ENCODE measurements at places on chromosomes 6 and 20.

GRCh38 chr20:13995841-13996240 lies 525 bp downstream of the MACROD2 start:
- DNase-seq: no peak

DNA sequence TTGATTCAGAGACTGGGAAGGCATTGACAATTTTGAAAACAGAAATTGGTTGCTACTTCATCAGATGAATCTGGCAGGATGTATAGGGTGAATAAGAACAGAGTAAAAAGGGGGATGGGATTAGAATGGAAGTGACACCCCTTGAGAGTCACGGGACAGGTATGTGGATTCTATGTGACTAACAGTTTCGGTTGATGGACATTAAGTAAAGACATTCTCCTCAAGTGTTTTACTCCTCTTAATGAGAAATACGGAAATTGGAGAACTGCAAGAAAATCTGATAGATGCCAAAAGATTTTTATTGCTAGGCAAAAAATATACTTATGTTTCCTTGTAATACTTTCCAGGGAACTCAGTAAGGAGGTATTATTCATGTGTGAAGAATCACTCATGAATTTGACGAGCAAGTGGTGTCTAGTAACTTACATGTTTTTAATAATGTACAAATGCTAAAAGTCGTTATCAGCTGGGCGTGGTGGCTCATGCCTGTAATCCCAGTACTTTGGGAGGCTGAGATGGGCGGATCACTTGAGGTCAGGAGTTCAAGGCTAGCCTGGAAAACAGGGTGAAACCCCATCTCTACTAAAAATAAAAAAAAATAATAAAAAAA lies 135.8 kb downstream of the KIF16B start:
- no peak for DNase-seq

DNA sequence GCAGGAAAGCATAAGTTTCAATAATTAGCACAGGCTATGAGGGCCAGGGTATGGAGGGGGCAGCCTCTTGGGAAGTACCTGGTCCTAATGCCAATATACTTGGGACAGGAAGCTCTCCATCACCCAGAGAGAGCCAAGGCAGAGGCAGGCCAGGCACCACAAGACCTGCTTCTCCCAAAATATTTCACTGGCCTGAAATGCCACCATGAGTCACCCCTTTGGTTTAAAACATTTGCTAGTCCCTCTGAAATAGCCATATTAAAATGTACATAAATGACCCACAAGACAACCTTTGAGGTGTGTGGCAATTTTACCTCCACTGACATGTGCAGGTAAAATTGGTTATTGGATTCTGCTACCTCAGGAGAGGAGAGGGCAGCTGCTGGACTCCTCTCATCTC lies 23.4 kb upstream of the SCUBE3 start:
- no peak for DNase-seq

DNA sequence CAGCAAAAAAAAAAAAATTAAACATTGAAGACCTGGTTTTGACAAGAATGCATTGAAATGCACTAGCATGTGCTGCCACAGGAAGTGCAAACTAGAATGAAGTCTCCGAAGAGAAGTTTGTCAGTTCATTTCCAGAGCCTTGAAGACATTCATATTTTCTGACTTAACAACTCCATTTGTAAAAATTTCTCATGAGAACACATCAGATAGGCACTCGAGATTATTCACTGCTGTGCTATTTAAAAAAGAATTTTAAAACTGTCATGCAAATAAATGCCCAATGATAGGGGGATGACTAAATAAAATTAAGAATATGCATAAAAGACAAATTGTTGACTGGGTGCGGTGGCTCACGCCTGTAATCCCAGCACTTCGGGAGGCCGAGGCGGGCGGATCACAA lies 394.6 kb upstream of the JARID2 start:
- no peak for DNase-seq

DNA sequence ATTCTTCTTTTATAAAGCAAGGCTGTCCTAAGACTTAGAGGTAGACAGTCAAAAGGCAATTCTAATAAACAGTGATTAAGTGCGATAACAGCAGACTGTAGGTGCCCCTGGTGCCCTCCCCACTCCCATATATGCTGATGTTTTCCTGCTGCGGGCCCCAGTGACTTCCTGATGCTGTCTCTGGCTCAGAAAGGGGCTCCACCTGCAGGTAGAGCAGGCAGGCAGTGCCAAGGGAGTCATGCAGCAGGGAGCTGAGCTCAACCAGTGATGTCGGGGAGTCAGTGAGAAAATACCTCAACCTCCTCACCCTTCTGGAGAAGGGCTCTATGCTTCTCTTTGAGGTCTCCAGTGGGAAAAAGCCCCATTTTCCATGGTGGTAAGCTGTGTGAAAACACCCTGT lies 126.7 kb upstream of the SSTR4 start:
- DNase-seq: no peak

GRCh38 chr6:160730911-160731310 lies 28.9 kb downstream of the PLG start:
- no peak for DNase-seq

- DNase-seq: no peak
These were observed 38.2 kb downstream of the JAG1 start for GRCh38 chr20:10635476-10636208.

GRCh38 chr20:53839423-53840176 lies 230.8 kb downstream of the BCAS1 start:
- DNase-seq: peak; percentile 63

GRCh38 chr6:55713436-55713835 lies 134.4 kb upstream of the HMGCLL1 start:
- no peak for DNase-seq

DNA sequence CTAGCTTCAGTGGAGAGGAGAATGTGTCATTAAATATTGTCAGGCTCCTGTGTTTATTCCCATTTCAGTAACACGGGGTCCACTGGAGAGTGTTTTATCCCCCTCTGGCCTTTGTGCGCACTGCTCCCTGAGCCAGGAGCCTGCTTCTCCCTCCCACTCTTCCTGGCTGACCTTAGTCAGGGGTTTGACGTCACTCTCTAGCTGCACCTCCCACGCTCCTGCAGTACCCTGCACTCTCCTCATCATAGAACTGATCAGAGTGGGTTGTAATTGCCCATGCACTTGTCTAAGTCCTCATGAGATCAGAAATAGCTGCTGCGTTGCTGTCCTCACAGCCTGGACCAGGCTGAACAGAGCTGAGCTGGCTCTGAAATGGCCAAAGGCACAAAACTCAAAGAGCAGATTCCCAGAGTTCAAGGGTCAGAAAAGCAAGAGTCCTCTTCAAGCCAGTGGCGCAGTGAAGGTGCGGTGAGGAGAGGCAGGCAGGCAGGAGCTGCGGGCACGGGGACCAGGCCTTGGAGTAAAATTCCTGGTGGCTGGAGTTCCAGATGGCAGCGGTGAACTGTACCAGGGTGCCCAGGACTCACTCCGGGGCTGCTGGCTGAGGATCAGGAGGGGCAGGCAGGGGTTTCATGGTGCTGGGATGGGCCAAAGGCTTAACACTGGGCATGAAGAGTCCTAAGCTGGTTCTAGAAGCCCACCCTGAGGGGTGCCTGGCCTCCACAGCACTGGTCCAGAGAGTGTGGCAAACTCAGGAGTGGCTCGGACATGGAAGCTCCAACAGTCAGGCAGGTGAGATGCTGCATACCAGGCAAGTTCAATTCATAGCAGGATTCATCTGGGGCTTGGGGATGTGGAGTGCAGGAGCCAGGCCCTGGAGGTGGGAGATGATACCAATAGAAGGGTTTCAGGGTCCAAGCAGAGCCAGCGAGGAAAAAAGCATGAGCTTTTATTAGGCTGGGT lies 170.9 kb downstream of the SCP2D1 start:
- no peak for DNase-seq

- DNase-seq: peak; percentile 23
These were observed 94.0 kb upstream of the NHSL1 start for GRCh38 chr6:138593124-138593877.

GRCh38 chr6:33620158-33620855 lies 815 bp upstream of the ITPR3 start:
- DNase-seq: peak; percentile 30

GRCh38 chr6:38155144-38155543 lies 335.6 kb downstream of the ZFAND3 start:
- no peak for DNase-seq

DNA sequence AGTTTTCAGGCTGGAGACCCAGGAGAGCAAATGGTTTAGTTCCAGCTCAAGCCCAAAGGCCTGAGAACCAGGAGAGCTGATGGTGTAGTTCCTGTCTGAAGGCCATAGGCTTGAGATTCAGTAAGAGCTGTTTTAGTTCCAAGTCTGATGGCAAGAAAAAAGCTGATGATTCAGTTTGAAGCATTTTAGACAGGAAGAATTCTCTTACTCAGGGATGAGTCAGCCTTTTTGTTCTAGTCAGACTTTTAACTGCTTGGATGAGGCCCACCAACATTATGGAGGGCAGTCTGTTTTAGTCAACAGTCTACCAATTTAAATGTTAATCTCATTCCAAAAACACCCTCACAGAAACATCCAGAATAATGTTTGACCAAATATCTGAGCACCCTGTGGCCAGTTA lies 2.5 kb downstream of the ZSCAN26 start:
- DNase-seq: no peak

- DNase-seq: no peak
These were observed 25.3 kb upstream of the MDGA1 start for GRCh38 chr6:37723016-37723415.

DNA sequence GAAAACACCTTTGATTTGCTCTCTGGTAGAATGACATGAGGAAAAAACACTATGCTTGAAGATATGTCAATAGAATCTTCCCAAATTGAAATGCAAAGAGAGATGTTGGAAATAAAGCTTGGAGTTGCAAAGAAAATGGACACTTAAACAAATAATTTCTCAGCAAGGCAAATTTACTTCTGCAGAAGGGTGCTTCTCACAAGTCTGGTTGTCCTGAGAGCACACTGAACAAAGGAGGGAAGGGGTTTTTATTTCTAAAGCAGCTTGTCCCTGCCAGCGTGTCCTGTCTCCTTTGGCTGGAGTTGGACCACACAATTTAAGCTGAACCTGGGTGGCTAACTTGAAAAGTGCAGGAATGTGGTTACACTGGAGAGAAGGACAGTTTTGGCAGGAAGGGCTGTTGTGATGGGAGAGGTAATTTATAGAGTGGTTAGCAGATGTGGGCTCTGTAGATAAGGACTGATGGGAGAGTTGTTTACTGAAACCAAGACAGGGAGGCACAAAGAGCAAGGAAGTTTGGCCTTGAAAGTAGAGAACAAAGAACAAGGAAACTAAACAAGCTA lies 454.6 kb upstream of the EYS start:
- DNase-seq: no peak

DNA sequence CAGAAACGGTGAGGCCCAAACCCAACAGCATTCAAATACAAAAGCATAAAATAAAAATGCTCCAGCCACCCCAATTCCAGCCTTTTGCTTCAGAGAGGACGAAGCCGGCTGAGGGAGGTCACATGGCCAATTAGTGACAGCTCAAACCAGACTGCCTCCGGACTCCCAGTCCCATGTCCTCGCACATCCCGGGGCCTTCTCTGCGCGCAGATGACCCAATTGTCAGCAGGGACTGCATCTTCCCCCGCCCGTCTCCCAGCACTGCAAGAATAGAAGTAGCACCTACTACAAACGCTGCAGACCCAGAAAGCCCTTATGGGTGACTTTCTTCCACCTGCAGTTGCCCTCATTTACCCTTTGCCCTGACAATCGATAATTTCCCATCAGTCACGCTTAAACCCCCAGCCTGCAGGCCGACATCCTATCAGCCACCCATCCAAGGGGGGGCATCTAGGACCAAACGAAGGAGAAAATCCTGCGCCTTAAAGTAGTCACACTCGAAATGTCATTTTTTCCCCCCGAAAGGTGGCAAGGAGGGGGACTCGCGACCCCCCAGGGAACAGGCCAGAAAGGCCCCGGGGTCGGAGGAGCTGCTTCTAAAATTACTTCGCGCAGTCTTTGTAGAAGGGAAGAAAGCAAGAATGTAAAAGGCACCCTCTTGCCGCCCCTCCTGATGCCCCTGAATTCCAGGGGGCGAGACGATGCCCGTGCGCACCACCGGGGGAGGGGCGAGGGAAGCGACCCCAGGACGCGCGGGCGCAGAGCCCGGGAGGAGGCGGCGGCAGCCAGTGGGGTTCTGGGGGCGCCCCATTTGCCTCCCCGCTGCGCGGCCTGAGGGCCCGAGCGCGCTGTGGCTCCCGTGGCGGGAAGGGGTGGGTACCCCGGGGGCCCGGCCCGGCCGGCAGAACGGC lies 792 bp downstream of the SLC23A2 start:
- peak; percentile 25 for DNase-seq

GRCh38 chr20:60482221-60483008 lies 524.2 kb downstream of the CDH26 start:
- no peak for DNase-seq

DNA sequence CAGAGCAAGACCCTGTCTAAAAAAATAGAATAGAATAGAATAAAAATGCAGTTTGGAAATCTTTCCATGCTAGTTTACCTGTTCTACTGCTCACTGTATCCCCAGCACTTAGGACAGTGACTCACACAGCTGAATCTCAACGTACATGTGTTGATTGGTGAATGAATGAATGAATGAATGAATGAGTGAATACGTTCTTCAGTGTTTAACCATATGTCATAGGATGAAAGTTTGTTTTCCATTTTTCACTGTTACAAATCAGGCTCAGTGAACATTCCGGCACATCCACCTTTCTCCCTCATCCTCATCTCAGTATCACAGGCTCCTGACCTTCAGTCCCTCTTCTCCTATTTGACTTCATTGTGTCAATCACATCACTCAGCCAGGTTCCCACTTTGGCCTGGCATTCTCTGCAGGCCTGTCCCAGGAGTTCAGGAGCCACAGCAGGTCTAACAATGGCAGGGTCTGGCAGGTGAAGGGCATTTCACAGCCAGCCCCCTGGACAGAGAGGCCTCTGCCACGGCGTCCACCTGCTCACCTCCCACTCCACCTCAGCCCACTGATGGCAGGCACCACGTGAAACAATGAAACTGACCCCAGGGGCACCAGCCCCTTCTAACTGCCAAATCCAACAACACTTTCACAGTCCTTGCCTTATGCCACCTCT lies 7.9 kb downstream of the ZC3H12D start:
- DNase-seq: no peak

DNA sequence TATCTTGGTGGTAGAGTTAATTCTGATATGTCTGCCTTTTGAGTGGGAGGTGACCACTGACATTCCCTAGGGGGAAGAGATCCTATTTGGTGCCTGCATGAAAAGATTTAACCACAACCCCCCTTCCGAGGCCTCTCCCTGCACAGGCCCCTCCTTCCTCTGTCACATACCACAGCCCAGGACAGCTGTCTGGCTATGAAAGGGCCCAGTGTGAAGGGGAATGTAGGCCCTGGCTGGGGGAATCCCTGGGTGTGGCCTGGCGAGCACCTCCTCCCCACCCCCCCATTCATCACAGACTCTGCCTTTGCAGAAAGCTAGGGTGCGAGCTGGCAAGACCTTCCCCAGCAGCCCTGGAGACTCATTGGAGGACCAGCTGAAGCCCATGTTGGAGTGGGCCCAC lies 27.4 kb upstream of the MAPRE1 start:
- DNase-seq: peak; percentile 50

DNA sequence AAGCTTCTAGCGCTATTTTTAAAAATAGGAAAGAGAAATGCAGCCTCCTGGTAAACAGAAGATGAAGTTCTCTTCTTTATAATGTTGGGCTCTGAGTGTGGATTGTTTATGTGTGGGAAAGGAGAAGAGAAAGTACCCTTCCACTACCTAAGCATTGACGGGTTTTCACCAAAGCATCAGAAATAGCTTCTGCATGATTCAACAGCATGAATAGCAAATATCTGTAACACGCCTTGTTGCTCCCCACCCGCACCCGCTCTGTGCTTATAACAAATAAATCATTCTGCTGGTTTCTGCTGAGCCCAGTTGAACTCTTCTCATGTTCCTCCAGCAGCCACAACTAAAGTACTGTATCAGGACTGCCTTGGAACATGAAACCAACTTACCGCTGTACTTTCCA lies 20.7 kb downstream of the TXLNB start:
- DNase-seq: peak; percentile 67

GRCh38 chr6:108748959-108749358 lies 99.3 kb upstream of the ARMC2 start:
- DNase-seq: no peak
